ENCODE measurements at places on chromosomes 1 and 21.

GRCh38 chr1:85822696-85823095, 114.5 kb upstream of the ZNHIT6 start:
- DNase-seq: no peak

GRCh38 chr1:186623551-186623950, 56.7 kb downstream of the PTGS2 start:
- DNase-seq: no peak

GRCh38 chr21:8993943-8994639, 1527.3 kb upstream of the TPTE start:
- DNase-seq: no peak

DNA sequence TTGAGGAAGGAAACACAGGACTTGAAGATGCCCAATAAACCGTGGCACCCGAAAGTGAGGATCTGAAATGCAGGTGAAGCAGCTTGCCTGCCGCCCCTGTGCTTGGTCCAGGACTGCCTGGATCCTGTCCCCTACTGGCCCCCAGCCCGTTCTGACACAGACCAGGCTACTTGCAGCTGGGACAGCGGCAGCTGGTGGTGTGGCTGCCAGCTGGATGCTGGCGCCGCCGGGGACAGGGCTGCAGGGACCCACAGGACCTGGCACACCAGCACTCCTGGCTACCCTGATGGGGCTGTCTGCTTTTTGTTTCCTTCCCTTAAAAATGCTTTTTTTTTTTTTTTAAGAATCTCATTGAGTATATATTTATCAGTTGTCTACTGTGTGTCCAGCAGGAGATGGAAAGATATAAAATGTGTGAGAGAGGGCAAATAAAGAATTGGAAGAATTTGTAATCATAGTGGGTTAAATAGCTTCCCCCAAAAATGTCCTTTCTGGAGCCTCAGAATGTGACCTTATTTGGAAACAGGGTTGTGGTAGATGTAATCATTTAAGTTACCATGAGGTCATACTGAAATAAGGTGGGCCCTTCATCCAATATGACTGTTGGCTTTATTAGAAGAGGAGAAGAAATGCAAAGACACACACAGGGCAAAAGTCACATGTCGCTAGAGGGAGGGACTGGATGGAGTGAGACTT, 165.6 kb downstream of the DSCAM start:
- no peak for DNase-seq

DNA sequence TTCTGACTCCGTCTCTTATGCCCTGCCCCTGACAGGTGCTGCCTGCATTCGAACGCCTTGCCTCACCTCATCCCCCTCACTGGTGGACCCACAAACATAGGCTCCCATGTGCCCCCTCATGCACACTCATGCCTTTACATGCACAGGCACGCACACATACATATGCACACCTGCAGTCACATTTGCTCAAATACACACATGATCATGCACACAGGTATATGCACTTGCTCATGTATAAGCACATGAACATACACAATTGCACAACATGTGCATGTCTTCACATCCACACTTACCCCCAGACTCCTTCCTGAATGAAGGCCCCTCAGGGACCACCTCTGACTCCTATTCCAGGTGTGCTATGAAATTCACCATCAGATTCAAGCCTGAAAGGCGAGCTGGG, 506.9 kb downstream of the PTPRU start:
- no peak for DNase-seq

GRCh38 chr1:88289401-88290102, 394.5 kb upstream of the PKN2 start:
- DNase-seq: no peak

DNA sequence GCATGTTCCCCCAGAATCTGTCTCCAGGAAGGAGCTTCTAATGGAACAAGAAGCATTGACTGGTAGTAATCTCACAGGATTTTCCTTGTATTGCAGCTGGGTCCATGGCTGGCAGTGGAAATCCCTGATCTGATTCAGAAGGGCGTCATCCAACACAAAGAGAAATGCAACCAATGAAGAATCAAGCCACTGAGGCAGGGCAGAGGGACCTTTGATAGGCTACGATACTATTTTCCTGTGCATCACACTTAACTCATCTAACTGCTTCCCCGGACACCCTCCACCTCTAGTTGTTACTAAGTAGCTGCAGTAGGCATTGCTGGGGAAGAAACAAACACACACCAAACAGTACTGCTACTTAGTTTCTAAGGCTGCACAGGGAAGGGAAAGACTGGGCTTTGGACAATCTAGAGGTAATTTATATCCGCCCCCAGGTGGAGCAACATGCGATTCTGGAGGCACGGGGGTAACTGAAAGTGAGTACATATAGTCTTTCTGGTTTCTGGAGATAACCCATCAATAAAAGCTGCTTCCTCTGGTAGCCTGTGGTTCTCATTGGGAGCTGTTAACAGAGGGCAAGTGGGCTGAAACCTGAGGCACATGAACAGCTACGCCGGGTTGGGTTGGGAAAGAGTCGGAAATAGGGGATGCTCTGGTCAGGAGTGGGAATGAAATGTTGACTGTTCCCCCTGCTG, 837 bp upstream of the USP21 start:
- DNase-seq: no peak

GRCh38 chr1:160080381-160081100, 797 bp upstream of the KCNJ9 start:
- no peak for DNase-seq

DNA sequence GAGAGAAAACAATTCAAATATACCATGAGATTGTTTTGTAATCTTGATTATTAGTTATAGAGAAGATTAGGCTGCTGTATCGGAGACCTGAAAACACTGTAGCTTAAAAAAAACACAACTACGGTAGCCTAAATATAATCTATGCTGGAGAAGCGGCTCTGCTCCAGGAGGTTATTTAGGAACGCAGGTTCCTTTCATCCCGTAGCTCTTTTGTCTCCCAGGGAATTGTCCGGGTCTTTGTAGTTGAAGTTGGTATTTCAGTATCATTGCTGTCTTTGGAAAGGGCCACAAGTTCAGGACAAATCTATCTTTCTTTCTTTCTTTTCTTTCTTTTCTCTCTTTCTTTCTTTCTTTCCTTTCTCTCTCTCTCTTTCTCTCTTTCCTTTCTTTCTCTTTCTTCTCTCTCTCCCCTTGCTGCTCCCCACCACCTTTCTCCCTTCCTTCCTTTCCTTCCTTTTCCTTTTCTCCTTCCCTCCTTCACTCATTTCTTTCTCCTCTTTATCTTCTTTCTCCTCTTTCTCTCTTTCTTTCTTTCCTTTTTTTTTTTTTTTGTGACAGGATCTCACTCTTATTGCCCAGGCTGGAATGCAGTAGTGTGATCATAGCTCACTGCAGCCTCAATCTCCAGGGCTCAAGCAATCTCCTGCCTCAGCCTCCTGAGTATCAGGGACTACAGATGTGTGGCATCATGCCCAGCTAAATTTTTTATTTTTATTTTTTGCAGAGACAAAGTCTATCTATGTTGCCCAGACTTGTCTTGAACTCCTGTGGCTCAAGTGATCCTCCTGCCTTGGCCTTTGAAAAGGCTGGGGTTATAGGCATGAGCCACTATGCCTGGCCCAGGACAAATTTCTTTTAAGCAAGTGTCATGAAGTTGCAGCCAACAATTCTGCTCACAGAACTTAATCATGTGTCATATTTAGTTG, 10.9 kb upstream of the NFIA start:
- no peak for DNase-seq

DNA sequence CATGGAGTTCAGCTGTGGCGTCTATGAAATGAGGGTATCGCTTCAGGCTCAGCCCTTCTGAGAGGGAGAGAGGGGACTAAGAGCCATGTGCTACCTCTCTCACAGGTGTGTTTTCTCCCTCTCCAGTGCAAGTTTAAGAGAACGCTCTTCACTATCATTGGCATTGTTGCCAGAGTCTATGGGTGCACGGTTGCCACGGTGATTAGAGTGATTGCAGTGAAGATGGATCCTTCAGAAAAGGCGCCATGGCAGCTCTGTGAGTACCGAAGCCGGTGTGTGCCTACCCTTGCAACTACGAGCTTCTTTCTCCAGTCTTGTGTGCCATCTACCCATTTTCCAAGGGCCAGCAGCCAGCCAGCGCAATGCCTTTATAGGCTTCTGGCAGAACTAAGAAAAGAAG, 290.5 kb downstream of the OMA1 start:
- DNase-seq: no peak

DNA sequence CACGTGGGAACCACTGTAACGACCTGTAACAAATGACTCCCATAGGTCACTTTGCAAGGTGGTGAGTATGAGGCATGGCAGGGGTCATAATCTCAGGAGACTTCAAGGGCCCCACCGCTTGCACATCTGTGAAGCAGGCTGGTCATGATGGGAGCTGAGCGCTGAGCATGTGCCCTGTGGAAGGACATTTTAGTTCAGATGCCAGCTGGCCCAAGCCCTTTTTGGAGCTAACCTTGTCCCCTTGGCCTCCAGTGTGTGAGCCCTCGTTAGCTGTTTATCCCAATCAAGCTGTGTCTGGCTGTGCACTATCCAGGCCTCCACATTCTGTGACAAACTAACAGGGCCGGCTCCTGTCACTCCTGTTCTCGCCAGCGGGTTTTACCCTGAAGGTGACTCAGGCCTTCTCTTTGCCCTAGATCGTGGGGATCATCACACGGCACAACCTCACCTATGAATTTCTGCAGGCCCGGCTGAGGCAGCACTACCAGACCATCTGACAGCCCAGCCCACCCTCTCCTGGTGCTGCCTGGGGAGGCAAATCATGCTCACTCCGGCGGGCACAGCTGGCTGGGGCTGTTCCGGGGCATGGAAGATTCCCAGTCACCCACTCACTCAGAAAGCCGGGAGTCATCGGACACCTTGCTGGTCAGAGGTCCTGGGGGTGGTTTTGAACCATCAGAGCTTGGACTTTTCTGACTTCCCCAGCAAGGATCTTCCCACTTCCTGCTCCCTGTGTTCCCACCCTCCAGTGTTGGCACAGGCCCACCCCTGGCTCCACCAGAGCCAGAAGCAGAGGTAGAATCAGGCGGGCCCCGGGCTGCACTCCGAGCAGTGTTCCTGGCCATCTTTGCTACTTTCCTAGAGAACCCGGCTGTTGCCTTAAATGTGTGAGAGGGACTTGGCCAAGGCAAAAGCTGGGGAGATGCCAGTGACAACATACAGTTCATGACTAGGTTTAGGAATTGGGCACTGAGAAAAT, 7.6 kb downstream of the NPPA start:
- no peak for DNase-seq

- DNase-seq: no peak
Observed at GRCh38 chr1:115252585-115252984, 85.5 kb downstream of the NGF start.

GRCh38 chr1:174204697-174205308, 45.5 kb downstream of the RABGAP1L start:
- DNase-seq: no peak

GRCh38 chr1:42482635-42483153, 19.6 kb downstream of the CCDC30 start:
- no peak for DNase-seq

GRCh38 chr1:228402641-228403025, 4.0 kb downstream of the TRIM11 start:
- no peak for DNase-seq

GRCh38 chr1:8328271-8328670, 10.4 kb downstream of the SLC45A1 start:
- no peak for DNase-seq

- DNase-seq: no peak
Observed at GRCh38 chr21:36691555-36692041, 7.3 kb upstream of the SIM2 start.

DNA sequence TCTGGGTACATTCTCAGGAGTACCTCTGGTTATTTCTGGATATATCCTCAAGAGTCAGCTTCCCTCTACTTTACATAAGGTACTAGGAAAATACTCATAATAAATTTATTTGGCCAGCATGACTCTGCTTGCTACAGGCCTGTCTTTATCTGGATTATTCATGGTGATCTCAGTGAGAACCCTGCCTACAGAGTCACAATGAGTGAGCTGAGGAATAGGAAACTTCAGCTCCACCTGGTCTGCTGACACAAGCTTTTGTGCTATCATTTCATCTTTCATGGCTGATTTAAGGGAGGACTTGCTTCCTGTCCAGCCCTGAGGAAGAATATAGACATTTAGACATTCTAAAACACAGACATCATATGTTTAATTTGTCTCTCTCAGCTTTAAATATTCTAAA, 19.5 kb upstream of the SUCO start:
- DNase-seq: no peak

DNA sequence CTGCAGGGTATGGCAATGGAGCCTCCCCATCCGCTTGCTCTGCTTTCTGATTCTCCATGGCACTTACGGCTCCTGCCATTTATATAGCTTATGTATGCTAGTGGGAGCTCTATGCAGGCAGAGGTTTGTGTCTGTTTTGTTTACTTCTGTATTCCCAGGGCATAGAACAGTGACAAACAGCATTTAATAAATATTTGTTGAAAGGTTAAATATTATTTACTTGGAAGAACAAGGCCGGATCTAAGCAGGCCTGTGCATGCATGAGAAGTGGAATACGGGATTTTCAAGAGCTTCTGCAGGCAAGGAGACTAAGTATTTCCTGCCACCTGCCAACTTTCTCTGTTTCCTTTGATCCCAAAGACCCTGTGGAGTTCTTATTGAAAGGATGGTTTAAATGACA, 90.7 kb downstream of the XCL2 start:
- DNase-seq: no peak

GRCh38 chr1:231134624-231135023, 27.2 kb upstream of the TRIM67 start:
- no peak for DNase-seq

DNA sequence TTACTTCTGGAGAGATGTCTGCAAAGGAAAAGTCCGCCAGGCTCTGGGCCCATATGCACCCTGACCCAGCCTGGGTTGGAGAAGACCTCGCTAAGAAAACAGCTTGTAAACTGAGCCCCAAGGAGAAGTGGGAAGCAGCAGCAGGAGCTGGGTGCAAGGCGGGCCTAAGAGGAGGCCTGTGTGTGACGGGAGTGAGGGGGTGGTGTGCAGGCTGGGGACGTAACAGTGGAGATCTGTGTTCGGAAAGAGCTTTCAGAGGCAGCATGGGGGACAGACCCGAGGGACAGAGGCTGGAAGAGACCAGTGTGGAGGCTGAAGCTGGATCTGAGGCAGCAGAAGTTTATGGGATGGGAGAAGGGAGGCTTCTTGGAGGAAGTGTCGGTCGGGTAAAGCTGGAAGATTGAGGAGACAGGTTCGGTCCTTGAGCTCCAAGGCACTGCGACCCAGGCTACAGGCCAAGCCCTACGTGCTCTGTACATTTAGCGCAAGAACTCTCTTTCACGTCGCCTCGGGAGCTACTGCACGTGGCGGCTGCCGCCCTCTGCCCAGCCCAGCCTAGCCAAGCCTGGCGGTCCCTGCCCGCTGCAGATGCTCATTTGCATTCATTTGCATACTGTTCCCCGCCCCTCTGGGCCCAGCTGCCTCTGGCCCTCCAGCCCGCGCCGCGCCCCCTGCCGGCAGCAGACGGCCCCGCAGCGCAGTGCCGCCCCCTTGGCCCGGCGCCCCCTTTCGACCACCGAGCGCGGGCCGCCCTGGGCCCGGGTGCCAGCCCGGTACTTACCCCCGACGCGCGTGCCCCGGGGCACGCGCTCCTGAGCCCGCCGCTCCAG, 6.3 kb downstream of the HPCA start:
- peak; percentile 76 for DNase-seq
